T47D (cell line): ENCODE measurements at places on chromosomes 2 and 18.

GRCh38 chr2:122681626-122682025 lies 926.2 kb downstream of the TSN start:
- DNase-seq, result peak; percentile 87

DNA sequence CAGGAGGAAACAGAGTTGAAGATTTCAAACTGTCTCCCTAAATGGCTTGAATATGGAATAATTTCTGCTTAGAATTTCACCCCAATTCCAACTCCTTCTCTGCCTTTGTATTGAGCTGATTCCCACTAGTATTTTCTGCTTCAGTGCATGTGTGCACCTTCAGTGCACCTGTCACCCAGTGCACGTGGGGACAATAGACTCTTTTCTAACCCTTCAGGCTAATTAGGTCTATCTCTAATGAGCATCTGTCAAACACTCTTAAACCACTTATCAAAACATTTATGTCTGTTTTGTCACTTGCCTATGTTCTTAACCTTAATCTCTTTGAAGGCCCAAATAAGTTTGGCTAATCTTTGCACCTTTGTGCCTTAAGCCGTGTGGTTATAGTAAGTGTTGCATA lies 232.0 kb upstream of the NETO1 start:
- no peak for DNase-seq

- peak; percentile 41 for DNase-seq
Measured at GRCh38 chr2:11647834-11648600, 22.0 kb downstream of the NTSR2 start.

- DNase-seq, result no peak
Measured at GRCh38 chr18:42404151-42404550, 449.1 kb downstream of the PIK3C3 start.

GRCh38 chr2:64273524-64274398 lies 129.5 kb upstream of the PELI1 start:
- DNase-seq, result no peak

- no peak for DNase-seq
Measured at GRCh38 chr2:36407413-36407812, 51.8 kb downstream of the CRIM1 start.

- DNase-seq, result no peak
Measured at GRCh38 chr18:65859075-65859474, 108.3 kb downstream of the CDH7 start.

DNA sequence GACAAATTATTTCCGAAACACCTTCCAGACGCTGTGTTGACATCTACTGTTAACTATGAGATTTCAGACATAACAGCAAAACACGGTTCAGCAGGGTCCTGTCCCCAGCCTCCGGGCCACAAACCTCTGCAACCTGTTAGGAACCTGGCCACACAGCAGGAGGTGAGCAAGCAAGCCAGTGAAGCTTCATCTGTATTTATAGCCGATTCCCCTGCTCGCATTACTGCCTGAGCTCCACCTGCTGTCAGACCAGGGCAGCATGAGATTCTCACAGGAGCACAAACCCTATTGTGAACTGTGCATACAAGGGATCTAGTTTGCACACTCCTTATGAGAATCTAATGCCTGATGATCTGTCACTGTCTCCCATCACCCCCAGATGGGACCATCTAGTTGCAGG lies 31.1 kb downstream of the NDUFA10 start:
- DNase-seq, result no peak

DNA sequence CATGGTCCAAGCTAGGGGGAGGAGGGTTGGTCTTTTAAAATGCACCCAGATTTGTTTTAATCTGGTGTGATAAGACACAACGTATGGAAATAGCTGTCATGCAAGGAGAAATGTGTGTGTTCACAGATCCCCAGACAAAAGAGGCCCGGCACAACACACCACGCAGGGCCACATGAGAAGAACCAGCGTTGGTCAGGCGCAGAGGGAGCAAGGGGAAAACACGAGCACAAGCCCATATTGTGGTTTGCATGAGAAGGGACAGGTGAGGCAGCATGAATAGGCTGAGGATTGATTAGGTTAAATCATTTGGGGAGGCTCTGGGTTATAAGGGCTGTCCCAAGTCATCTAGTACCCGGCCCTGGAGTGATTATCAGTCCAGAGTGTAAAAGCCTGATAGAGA lies 272.5 kb upstream of the NCKAP5 start:
- DNase-seq, result no peak

DNA sequence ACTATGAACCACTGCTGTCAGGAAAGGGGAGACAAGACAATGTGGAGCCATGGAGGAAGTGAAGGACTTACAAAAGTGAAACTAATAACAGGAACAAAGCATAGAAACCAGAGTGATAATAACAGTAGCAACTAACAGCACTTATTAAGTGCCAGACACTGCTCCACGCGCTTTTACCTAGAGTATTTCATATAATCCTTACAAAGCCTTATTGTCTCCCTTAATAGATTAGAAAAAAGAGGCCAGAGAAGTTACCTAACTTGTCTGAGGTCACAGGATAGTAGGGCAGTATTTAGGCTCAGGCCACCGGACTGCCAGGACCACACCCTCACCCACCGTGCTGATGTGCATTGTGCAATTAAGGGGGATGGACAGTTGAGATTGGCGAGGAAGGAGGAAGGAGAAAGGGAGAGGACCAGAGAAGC lies 98.6 kb upstream of the NFU1 start:
- DNase-seq, result no peak

GRCh38 chr2:61356958-61357350 lies 113.9 kb downstream of the USP34 start:
- no peak for DNase-seq

DNA sequence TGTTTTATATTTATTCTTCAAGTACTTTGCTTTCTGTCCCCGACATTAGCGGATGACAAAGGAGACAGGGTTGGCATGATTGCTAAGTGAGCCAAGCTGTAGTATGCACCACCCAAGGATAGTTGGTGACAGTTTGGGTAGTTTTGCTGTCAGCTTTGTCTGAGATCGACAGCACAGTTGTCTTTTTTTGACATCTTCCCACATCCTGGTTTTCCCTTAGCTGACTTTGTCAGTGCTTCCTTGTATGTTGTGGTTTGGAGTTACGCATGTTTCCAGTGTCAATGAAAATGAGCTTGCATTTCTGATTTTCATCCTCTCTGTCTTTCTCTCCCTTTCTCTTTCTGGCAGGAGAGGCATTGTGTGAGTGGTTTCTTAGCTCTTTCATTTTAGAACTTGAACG lies 44.6 kb upstream of the DOCK10 start:
- DNase-seq, result no peak

DNA sequence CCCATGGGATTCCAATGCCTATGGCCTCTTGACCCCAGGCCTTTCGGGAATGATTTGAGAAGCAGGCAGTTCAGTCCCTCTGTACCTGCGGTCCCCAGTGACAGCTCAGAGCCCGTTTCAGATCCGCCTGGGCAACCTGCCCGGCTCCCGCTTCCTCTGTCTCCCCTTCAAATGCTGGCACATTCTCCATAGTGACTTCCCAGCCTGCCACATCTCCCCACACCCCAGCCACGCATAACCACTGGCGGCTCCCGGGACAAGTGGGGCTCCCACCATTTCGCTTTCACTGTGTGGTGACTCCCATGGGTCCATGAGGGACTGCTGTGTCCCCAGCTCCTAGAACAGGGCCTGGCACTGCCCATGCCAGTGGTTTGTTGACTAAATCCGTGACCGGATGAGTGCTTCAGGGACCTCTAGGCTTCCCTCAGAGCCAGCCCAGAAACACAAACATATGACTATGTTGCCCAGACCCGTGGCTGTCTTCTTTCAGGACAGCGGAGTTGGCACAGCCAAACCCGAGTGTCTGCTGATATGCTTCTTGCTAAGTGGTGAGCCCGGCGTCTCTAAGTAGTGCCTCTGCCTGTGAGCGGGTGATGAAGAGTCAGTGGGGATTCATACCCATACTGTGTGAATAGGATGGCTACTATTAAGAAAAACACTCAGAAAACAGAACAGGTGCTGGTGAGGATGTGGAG lies 91.2 kb downstream of the GLI2 start:
- no peak for DNase-seq

- DNase-seq, result no peak
Measured at GRCh38 chr18:52200406-52200805, 139.6 kb upstream of the DCC start.

- no peak for DNase-seq
Measured at GRCh38 chr2:213834331-213834730, 550.1 kb downstream of the SPAG16 start.

DNA sequence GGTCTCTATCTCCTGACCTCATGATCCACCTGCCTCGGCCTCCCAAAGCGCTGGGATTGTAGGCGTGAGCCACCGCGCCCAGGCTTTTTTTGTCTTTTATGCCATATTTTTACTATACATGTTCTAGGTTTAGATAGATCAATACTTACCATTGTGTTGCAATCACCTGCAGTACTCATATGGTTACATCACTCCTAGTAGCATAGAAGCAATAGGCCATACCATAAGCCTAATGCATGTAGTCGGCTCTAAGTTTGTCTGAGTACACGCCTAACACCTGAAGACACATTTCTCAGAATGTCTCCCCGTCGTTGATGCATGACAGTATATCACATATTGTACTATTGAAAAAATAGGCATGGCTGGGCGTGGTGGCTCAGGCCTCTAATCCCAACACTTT lies 27.1 kb upstream of the TGIF1 start:
- no peak for DNase-seq

DNA sequence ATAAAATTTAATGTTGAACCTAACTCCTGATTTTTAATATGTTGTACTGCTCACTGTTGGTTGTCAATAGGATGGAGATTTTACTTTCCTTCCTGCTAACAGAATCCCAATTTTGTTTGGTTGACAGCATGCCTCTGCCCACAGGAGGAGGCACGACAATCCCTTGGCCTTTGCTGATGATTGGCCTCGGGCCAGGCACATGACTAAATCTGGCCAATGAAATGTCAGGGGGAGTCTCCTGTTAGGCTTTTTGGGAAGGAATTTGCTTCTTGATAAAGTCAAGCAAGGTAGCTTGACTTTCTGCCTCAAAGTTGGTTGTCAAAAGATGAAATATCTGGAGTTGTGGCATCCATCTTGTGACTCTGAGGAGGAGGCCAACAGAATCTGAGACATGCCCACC lies 6.8 kb upstream of the TGFA start:
- DNase-seq, result no peak

- no peak for DNase-seq
Measured at GRCh38 chr2:70473101-70473722, 80.4 kb downstream of the TGFA start.

DNA sequence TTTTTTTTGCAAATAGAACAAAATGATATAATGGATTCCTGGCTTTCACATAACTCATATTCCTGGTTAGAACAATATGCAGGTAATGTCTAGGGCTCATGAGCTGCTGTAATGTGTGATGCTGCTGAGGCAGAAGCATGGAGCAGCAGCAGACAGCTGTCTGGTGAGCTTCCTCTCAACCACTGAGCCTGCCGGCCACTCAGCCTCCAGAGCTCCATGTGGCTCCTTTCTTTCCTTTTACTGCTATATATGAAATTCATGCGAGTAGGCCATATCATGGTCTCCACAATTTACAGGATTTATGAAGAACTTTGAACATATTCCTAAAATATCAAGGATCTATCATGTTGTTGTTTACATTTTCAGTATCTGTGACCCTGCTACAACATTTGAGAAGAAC lies 120.9 kb downstream of the MEP1B start:
- no peak for DNase-seq

GRCh38 chr2:25304321-25304720 lies 37.4 kb downstream of the DNMT3A start:
- no peak for DNase-seq

- no peak for DNase-seq
Measured at GRCh38 chr2:186607660-186608324, 17.9 kb downstream of the ITGAV start.

DNA sequence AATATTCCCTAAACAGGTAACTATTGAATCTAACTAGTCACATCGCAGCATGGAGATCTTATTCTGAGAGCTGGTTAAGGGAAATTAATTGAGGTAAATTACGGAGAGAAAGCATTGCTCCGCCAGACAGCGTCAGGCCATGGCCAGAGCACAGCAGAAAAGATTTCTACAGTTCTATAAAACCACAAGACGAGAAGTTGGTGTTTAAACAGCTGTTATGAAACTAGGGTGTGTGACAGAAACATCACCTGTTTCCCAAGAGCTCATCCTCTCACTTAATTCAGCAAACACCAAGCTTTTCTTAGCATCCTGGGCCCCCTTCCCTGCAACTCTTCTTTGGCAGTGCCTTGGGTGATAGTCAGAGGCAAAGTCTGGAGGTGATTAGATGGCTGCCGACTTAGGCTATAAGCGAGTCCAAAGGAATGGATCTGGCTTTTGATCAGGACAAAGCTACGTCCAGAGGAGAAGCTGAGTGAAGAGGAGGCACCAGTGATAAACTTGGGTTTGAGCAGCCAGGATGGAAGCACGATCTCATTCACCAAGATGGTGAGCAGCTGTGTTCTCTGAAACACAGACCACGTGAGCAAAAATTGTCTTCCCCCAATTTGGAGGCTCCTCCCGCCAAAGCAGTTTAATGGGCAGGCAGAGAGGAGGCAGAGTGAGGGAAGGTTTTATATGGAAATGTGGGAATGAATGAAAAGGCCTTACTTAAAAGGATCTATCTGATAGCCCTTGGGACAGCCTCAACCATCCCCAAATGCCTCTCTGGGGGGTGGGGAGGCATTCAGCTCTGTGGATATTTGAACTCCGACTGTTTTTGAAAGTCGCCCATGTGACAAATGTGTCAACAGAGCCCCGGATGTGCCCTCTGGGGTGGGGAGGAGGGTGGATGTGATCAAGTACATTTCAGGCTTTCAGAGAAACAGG lies 57.8 kb downstream of the PKDCC start:
- no peak for DNase-seq

DNA sequence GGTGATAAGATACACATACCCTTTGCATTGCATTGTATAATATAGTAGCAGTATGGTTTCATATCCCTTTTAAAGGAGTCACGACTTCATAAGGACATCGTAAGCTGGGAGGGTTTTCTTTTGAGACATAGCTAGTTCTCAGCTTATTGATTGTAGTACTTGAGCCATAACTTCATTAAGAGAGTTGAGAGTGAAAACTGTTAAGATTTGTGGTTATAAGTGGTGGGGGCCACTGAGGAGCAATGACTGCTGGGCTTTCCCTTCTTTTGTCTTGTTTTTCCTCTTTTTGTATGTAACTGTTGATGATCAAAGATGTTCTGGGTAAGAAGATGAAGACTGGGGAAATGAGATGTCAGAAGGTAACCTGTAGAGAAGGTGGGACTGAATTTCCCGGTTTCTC lies 11.0 kb downstream of the EIF5B start:
- DNase-seq, result no peak

DNA sequence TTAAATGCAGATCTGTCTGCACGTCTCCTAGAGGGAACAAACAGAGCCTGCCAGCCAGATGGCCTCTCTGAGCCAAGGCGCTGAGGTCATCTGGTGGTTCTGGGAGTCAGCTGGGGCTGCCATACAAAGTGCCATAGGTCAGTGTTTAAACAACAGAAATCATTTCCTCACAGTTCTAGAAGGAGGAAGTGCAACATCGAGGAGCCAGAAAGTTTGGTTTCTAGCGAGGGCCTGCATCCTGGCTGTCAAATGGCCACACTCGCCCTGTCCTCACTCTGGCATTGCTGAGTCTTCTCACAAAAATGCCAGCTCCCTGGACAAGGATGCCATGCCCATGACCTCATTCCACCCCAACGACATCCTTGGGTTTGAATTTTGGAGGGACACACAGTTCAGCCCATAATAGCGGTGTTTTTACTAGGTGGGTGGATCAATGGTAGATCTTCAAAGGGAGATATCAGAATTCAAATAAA lies 59.6 kb downstream of the MYT1L start:
- DNase-seq, result no peak
